ENCODE measurements at places on chromosomes 13 and 19.
A peak's percentile ranks its signal among the peaks of the same experiment; 100 is the strongest.

DNA sequence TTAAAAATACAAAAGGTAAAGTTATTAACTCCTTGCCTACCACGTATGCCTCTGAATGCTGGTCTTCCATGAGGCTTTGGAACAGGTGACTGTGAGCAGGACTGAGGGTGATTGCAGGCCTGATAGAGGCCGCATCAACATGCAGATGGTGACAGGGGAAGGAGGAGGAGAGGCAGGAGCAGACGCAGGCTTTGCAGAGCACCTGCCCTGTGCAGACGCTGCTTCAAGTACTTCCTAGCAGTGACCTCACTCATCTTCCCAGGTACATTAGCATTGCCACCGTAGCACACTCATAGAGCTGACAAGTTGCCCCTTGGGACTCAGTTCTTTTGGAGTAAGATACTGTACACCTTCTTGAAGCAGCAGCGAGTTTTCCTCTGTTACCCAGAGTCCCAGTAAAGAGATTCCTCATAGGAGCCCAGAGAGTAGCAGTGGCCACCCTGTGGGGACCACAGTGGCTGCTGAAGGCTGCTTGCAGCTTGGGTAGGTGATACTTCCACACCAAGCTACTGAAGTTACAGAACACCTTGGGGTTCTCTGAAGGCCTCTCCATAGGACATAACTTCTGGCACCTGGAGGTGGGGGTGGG, 56.0 kb downstream of the ZNF536 start:
- DNase-seq, result no peak

GRCh38 chr19:858868-859843, at the start of gene CFD:
Gene CFD (plus strand): TSS chr19:859664. CDS start chr19:859690, 26 bp downstream.
- peak; percentile 83 for DNase-seq

- DNase-seq, result no peak
Measured at GRCh38 chr13:93172109-93172508, 54.5 kb upstream of the GPC6 start.

GRCh38 chr19:50778906-50779430, 8.7 kb downstream of the GPR32 start:
- DNase-seq, result no peak

- no peak for DNase-seq
Measured at GRCh38 chr13:108705031-108705430, 75.6 kb downstream of the MYO16 start.

DNA sequence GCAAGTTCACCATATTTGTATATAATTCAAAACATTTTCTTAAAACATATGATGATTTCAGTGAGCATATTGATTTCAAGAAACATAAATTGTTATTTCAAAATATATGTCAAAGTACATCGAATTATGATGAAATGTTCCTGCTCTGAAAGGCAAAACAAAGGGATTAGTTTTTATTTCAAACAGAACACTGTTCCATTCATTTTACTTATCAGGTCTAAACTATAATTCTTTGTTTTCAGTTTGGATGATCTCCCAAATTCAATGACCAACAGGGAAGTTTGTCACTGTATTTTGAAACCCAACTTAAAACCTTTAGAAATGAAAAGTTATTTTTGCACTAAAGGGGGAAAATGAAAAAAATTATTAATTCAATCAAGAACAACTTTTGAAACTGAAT, 610.2 kb downstream of the SLITRK1 start:
- DNase-seq, result no peak

DNA sequence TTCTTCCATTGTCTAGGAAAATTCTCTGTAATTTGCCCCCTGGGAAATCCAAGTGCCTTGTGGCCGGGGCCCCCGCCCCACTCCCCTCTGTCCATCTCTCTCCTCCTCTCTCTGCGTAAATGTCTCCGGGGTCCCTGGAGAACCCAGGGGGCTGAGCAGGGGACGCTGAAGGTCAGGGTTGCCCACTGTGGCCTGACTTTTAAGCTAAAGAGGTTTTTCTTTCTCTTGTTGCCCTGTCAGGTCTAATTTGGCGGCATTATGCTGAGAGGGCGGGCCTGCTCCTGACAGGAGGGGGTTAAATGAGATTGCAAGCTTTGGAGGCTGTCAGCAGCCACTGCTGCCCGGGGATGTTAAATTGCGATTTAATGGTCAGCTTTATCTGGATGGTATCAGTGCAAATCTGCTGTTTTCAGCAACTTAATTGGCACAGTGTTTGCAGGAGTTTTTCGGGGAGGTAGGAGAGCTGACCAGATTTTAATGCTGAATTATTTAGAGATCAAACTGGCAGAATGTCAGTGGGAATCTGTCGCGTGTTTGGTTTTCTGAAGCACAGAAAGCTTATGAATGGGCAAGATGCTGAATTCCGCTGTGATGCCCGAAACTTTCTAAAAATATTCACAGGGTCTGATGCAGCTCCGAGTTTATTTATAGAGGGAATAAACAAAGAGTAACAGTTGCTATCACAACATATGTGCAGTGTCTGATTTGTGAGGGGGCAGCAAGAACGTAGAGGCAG, 93.2 kb upstream of the SOX1 start:
- no peak for DNase-seq

DNA sequence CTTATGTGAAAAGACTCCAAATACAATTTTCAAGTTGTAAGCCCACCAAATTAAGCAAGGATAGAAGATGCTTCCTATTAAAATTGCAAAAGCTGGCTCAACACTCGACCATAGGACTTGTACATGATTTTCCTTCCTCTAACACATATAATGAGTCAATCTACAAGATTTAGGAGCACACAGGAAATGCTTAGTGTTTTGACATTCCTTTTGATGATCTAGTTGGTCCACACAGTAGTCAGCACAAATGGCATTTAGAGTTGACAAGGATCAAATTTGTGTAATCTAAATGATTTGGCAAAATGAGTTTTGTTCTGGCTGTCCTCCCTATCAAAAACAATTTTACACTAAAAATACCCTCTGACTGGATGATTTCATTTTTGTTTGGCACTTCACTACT, 340.2 kb downstream of the DIAPH3 start:
- DNase-seq, result peak; percentile 22

GRCh38 chr19:38849860-38850435, at the start of gene HNRNPL:
Gene HNRNPL (minus strand): TSS chr19:38849986. CDS start chr19:38849966, 20 bp downstream.
- DNase-seq, result peak; percentile 100

DNA sequence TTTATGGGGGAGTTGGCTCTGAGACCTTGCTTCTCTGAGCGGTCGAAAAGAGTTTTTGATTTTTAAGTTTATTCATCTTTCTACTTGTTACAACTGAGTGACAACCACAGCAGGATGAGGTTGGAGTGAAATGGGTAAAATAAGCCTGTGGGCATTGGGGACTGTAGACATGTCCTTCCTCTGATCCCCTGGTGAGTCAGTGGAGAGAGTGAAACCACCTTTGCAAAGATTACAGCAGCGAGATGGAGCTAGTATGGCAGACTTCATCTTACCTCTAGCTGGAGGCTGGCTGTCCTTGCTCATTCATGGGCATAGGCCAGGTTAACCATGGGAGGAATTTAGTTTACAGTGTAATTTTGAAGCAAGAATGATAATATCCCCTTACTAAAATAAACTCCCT, 30.9 kb upstream of the PSG9 start:
- DNase-seq, result no peak

GRCh38 chr13:20924758-20925394, 22.3 kb upstream of the XPO4 start:
- DNase-seq, result peak; percentile 89

DNA sequence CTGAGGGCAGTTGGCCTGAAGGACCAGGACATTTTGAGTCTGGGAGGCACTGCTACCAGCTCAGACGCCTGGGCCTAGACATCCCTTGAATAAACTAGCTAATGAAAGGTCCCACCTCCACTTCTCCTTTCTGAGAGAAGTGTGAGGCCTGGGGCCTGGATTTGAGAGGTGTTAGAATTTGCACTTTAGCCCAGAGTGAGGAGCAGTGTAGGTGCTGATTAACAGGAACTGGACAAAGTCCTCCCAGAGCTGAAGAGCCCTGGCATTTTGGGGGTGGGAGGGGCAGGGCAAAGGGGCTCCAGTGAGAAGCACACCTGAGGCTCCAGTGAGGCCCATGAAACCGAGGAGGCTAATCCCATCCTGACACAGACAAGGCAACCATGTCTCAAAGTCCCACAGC, 15.2 kb upstream of the SLC1A5 start:
- no peak for DNase-seq

- no peak for DNase-seq
Measured at GRCh38 chr13:107113387-107113786, 545.5 kb upstream of the ARGLU1 start.

GRCh38 chr13:21723807-21724505, 53.1 kb downstream of the FGF9 start:
- no peak for DNase-seq

DNA sequence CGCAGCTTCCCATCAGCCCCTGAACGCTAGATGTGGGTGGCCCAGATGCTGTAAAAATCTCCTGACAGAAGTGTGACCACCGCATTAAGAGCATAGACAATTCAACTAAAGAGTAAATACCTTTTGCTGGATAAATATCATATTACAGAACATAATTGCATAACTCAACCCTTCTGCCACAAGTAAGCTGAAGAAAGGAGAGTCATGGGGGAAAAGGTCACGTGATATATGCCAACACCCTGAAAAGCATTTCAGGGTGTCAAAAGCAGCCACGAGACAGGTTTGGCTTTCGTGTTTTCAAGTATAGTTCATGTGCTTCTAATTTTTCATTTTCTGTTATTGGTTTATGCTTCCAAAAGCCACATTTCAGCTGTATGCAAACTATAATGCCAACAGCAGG, 71.3 kb downstream of the LHFPL6 start:
- peak; percentile 47 for DNase-seq

DNA sequence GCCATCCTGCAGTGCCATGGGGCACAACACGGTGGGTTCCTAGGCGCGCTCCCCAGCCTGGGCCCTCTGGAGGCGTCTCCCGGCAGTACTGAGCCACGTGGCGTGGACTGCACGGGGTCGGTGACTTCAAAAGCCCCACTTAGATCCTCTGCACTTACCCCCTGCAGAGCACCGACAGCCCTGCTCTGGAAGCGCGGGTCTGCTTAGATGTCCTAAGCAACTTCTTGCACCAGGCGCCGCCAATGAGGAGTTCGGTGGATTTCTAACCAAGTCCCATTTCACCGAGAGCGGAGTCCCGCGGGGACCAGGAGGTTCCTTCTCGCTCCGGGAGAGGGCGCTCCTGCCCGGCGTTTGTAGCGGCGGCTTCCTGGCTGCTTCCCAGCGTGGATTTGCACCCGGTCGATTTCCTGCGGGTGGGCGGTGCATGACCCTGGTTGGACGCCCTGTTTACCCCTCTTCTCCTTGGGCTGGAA, 25.2 kb upstream of the ZNF845 start:
- DNase-seq, result peak; percentile 19

DNA sequence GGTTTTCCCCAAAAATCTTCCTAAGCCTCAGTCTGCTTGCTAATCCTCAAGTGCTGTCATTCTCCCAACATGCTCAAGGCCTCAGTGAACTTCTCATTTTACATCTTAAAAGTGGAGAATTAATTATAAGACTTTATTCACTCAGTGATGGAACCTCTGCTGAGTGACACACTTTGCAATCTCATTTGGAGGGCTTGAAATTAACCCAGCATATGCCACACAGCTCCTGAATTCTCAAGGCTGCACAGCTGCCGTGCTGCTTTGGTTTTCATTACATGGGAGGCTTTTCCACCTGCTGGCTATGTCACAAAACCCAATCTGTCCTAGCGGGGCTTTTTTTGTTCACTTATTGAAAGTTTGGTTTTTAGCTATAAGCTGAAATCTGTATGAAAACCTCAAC, 28.3 kb upstream of the SERPINE3 start:
- DNase-seq, result no peak

GRCh38 chr13:110572778-110573118, 11.2 kb upstream of the RAB20 start:
- no peak for DNase-seq

- DNase-seq, result no peak
Measured at GRCh38 chr13:83691966-83692365, 190.3 kb downstream of the SLITRK1 start.

- no peak for DNase-seq
Measured at GRCh38 chr13:75334634-75335447, 147.1 kb downstream of the TBC1D4 start.

DNA sequence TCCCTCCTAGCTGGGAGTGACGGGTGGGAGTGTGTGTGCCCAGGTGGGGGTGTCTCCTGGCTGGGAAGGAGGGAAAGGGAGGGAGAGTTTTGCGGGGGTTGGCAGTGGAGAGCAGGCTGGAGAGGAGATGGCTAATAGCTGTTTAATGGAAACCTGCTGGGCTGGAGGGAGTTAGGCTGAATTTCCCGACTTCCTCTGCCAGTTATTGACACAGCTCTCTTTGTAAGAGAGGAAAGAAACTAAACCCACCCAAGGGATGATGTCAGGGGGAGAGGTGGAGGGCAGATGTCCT, 10.2 kb upstream of the ILF3 start:
- DNase-seq, result no peak

DNA sequence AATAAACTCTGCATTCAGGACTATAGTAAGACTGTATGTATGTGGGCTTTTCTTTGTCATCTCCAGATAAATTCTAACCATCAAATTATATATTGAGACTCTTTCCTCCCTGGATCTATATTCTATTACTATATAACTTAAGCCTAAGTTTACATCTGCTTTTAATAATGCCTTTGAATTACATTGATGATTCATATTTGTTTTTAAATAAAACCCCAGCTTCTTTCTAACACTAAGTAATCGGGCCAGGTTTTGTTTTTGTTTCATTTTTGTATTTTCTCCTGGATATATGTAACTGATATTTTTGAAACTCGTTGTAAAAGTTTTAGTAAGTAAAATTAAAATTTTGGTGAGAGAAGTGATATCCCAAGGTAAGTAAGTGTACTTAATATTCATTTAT, 1599.1 kb downstream of the PCDH9 start:
- no peak for DNase-seq

GRCh38 chr19:54482889-54483288, 9.8 kb upstream of the CDC42EP5 start:
- DNase-seq, result no peak

- DNase-seq, result peak; percentile 59
Measured at GRCh38 chr19:18425515-18426415, 6.6 kb downstream of the SSBP4 start.

DNA sequence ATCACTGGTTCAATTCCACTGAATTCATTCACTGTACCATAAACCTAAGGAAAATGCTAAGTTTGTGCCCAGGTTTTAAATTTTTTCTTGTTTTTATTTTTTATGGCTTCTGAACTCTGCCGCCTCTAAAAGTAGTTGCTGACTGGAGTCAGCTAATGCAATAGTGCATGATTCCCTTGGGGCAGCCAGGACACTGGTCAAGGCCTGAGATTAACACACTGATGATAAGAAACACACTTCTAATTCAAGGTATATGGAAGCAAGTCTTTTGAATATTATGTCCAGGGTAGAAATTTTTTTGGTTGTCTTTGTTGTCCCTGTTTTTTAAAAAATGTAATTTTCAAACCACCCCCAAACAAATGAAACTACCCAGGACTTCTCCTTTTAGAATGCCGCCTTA, 72.2 kb downstream of the CDADC1 start:
- DNase-seq, result no peak

- DNase-seq, result no peak
Measured at GRCh38 chr19:8539621-8540149, 25.7 kb upstream of the ZNF414 start.

GRCh38 chr13:38879278-38879677, 111.4 kb downstream of the STOML3 start:
- DNase-seq, result peak; percentile 10

All from fibroblast of villous mesenchyme (primary cell).